ENCODE measurements at places on chromosomes 16 and 17. TPM values are rescaled to one million over a fixed set of nuclear protein-coding genes. Genes with fewer than 3 reads are reported as not detected.

- no peak for DNase-seq
Measured at GRCh38 chr16:23788685-23789084, 33.9 kb downstream of the CHP2 start.

GRCh38 chr17:48513666-48514455 is 16.9 kb downstream of the HOXB1 start:
- no peak for DNase-seq

GRCh38 chr16:898761-899682 is 71.8 kb downstream of the LMF1 start:
- no peak for DNase-seq

DNA sequence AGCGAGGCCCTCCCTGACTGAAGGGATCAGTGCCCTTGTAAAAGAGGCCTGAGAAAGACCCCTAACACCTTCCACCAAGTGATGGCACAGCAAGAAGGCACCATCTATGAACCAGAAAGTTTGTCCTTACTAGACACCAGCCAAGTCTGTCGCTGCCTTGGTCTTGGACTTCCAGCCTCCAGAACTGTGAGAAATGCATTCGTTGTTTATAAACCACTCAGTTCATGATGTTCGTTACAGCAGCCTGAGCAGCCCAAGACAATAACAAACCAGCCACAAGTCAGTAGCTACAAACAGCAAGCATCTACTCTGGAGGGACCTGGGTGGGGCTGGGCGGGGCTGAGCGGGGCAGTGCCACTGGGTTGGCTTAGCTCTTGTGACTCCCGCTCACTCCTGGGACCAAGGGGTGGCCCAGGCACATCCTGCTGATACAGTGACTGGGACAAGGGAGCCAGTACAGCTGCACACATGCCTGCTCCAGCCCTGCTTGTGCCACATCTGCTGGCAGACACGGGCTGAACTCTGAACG is 234.9 kb downstream of the IRF8 start:
- DNase-seq: no peak

Gene TPSB2
- total RNA-seq: not detected

Gene BAHCC1
- total RNA-seq: 3.6 TPM

- DNase-seq: no peak
Measured at GRCh38 chr16:10824111-10824893, 5.7 kb upstream of the TVP23A start.

Gene TMIGD1
- total RNA-seq: not detected

Gene CLEC19A
- not detected for total RNA-seq

- no peak for DNase-seq
Measured at GRCh38 chr17:7626956-7627249, 718 bp downstream of the SAT2 start.

GRCh38 chr16:58814348-58814801 is 80.3 kb upstream of the GOT2 start:
- DNase-seq: peak; percentile 55

GRCh38 chr16:89330177-89330856 is 112.8 kb downstream of the ZNF778 start:
- DNase-seq: no peak

DNA sequence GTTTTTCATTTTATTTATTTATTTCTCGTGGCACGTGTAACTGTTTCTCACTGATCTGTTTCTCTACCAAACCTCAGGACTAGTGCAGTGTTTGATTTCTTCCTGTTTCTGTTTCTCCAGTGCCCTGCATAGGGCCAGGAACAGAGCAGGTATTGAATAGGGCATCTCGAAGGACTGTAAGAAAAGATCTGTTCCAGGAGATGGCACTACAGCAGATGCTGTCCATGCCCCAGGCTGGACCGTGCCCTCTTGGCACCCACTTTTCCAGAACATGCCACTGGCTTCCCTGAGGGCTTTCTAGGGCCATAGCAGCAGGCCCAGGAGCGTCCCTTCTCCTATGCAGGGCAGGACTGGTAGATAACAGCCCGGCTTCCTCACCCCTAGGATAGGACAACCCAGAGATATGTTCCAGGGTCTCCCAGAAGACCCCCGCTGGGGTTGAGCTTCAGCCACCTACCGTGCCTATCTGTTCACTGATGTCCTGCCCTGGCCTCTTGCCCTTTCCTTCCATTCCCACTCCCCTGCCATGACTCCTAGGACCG is 4.4 kb downstream of the SNX20 start:
- DNase-seq: no peak

- no peak for DNase-seq
Measured at GRCh38 chr16:30813821-30814189, 26.8 kb upstream of the ZNF629 start.

Gene KRTAP1-1
- not detected for total RNA-seq

DNA sequence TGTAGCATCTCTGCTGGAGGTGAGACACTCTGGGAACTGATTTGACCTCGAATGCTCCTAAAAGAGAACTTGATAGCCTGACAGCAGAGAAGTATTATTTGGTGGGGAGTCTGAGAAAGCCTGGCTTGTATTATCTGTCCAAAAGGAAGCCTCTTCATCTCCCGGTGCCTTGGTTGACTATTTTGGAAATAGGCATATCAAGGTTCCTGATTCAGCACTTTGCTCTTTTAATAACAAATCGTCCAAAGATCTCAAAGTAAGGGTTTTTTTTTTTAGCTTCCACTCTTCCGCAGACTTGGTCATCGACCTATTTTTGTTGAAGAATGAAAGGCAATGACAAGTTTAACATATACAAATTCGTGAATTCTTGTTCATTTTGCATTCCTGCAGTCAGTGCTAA is 14.8 kb downstream of the TMEM186 start:
- DNase-seq: no peak

DNA sequence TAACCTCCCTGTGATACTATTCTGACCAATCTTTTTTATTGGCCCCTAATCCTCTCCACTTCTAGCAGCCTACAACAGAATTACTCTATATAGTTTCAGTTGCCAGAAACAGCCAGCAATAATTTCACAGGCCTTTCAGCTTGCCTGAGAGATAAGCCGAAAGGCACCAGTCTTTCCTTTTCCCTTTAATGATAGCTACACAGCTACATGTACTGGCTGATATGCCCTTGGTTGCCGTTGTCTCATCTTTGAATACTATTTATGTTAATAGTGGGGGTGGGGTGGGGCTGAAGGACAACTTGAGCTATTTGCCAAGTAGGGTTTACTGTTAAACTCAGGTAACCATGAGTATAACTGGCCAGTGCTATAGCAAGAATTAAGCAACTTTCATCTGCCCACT is 35.8 kb upstream of the RASL10B start:
- no peak for DNase-seq

Gene SLFN14
- total RNA-seq: not detected

Gene E2F4
- 72.5 TPM for total RNA-seq

- DNase-seq: no peak
Measured at GRCh38 chr17:28874750-28875149, 19.9 kb downstream of the ERAL1 start.

GRCh38 chr17:9468937-9469336 is 106.7 kb downstream of the STX8 start:
- no peak for DNase-seq

GRCh38 chr16:78213751-78214150 is 114.3 kb downstream of the WWOX start:
- DNase-seq: no peak

Gene TLCD3B
- 0.20 TPM for total RNA-seq

DNA sequence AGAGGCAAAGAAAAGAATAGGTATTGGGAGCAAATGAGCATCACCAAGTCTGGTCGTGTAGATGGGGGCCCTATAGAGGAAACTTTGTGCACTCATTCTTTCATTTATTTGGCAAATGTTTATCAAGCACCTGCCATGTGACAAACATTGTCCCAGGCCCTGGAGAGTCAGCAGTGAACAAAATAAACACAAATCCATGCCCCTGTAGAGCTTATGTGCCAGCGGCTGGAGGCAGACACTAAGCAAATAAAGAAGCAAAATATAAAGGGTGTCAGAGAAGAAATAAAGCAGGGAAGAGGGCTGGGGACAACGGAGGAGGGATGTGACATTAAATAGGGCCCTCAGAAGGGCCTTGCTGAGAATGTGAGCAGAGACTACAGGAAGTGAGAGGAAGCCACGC is 45.5 kb downstream of the KATNIP start:
- no peak for DNase-seq

- no peak for DNase-seq
Measured at GRCh38 chr16:57756424-57757325, 21.1 kb downstream of the KATNB1 start.

DNA sequence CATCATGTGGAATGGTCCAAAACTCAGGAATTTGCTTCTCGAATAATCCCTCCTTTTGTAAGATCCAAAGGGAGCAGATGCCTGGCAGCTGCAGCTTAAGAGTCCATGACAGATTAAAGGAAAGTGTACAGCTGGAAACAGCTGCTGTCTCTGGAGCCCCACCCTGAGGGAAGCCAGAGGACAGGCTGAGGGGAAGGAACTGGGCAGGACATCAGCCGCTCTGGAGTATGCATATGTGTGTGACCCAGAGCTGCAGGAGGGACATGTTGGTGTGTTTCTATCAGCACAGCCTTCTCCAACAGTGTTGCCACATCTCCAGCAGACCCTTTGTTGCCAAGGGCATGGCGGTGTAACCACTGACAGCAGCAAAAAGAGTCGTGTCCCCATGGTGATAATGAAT is 46.2 kb downstream of the CYB561 start:
- DNase-seq: peak; percentile 72

Gene CCL15
- not detected for total RNA-seq

Gene NTN3
- not detected for total RNA-seq

DNA sequence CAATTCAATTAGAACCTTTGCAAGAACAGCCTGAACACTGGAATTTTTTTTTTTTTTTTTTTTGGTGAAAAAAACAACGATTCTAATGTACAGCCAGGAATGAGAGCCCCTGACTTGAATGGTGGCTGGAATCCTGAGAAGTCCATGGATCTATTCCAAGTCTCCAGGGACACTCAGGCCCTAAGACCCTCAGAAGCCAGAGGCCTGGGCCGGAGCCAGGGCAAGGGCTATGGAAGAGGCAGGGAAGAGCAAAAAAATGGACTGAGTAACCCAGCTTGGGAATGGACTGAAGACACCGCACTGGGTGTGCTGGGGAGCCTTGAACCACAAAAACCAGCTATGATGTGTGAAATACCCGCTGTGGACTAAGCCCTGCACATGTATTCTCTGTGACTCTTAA is 60.3 kb upstream of the LHX1 start:
- DNase-seq: no peak

GRCh38 chr17:75996665-75997590 is 3.7 kb upstream of the CDK3 start:
- DNase-seq: no peak

GRCh38 chr16:24291932-24292331 is 35.8 kb downstream of the CACNG3 start:
- DNase-seq: no peak

Gene HAPSTR1
- 41.4 TPM for total RNA-seq

GRCh38 chr16:17471719-17472461 is 1.1 kb upstream of the XYLT1 start:
- DNase-seq: no peak

All from MG63 (cell line).